T follicular helper cell (primary cell): ENCODE measurements at places on chromosomes 6 and 20.

- no peak for DNase-seq
Measured at GRCh38 chr6:170461111-170461510, 92.0 kb downstream of the PSMB1 start.

GRCh38 chr20:2153326-2153725 lies 51.7 kb downstream of the STK35 start:
- DNase-seq, result no peak

DNA sequence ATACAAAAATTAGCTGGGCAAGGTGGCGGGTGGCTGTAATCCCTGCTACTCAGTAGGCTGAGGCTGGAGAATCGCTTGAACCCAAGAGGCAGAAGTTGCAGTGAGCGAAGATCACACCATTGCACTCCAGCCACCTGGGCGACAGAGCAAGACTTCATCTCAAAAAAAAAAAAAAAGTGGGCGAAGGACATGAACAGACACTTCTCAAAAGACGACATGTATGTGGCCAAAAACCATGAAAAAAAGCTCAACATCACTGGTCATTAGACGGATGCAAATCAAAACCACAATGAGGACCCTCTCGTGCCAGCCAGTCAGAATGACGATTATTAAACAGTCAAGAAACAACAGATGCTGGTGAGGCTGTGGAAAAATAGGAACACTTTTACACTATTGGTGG lies 344.9 kb upstream of the JARID2 start:
- DNase-seq, result no peak

DNA sequence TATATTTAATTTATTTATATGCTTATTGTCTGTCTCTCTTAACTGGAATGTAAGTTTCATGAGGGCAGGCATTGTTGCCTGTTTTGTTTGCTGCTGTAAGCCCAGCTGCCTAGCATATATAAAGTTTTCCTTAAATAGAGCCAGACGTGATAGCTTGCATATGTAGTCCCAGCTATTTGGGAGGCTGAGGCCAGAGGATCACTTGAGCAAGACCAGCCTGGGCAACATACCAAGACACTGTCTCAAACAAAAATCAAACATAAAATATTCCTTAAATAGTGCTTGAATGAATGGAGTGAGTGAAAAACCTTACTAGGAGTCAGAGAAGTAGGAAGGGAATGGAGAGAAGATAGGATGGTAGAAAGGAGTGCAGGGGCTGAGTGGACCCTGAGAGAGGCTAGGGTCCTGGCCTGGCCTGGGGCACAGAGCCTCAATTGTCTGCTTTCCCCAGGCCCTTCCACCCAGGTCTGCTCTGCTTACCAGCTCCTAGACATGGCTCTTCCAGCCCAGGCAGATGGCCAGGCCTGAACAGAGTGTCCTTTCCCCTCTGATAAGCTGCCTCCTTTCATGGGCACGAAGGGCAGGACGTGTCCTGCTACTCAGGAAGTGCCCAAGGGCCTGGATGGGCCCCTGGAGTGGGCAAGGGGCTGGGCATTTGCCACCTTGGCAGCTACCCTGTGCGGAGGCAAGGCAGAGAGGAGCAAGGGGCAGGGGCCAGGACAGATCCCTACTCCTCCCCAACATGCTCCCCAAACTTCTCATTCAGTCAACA lies 17.7 kb upstream of the BAK1 start:
- no peak for DNase-seq

DNA sequence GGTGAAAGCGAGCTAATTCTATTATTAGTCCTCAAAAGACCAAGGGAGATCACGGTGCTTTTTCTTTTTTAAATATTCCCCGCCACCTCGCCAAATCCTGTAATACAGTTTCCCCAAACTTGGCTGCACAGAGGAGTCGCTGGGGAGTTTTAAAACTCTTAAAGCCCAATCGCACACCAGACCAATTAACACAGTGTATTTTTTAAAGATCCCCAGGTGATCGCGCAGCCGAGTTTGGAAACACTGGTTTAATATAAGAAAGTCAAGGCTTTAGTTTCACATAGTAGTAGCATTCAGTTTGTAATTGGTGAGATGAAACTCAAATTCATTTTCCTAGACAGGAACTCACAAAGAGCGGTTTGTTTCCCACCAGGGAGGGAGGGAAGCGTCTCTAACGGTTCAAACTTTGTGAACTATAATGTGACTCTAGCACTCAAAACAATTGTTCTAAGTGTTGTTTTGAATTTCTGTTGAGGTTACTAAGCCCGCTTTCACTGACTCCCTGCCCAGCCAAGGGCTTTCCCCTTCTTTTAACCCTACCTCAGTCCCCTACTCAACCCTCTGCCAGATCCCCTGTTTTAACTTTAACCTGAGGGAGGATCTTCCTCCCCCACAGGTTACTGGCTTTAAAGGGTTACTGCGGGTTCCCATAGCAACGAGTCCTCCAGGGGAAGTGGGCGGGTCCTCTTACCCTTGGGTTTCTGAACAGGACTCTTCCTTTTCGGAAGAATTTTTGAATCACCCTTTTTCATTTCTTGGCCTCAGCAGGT lies 25.7 kb upstream of the BTBD3 start:
- no peak for DNase-seq

DNA sequence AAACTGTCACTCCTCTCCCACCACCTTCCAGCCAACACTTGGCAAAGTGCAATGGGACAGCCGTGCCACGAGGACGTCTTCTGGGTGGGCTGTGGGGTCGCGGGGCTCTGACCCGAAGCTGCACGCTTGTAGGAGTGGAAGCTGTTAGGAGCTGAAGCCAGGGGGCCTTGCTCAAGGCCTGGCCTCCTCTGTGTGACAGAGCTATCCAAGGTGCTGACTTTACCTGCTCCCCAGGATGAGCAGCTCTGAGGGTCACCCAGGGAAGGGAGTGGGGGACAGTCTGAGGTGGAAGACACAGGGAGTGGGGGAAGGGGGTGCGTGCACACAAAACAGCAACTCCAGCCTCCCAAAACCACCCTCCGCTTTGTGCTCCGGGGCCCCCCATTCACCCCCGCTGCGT lies 17.5 kb upstream of the CHRNA4 start:
- DNase-seq, result no peak

- DNase-seq, result no peak
Measured at GRCh38 chr20:32124916-32125454, 15.5 kb downstream of the TM9SF4 start.

- DNase-seq, result no peak
Measured at GRCh38 chr6:55433446-55434130, 106.3 kb downstream of the GFRAL start.

- no peak for DNase-seq
Measured at GRCh38 chr6:21201187-21201586, 392.4 kb upstream of the SOX4 start.

DNA sequence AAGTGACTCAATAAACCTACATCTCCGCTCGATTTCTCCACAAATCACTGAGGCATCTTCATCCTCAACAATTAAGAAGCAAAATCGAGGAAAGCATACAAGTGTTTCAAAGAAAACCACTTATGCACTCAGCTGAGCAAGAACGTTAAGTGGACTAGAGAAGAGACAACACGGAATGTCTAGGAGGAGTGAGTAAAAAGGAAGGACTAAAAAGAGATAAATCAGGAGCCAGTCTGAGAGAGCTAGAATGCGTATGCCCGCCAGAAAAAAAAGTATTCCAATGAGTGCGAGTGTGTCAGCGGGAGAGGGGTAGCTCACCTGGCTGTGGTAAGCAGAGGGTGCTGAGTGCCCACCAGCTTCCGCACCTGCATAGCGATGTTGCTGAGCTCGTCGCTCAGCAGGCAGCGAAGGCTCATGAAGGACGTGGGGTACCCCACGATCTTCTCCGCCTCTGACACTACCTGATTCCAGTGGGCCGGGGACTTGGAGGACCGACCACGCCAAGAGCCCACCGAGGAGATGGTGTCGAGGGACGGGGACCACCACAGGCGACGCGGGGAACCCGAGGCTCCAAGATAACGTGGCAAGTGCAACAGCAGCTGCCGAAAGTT lies 587 bp downstream of the PDSS2 start:
- peak; percentile 1 for DNase-seq

- no peak for DNase-seq
Measured at GRCh38 chr6:66772800-66773199, 1065.8 kb upstream of the EYS start.

GRCh38 chr20:48609491-48609978 lies 218.3 kb downstream of the PREX1 start:
- DNase-seq, result no peak

DNA sequence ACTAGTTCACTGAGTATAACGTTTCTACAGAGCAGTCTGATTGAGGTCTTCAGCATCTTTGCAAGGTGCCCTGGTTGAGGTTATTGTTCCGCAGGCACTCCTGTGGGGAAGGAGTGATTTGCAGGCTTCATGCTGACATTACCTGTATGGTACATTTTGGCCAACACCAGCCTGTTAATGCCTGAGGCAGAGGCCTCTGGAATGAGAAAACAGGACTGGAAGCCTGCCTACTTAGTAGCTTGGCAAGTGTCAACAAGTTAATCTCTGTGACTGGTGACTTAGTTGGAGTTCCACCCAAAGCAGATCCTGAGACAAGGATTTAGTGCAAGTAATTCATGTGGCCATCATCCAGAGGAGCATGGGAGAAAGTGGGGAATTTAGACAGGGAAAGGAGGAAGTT lies 24.6 kb downstream of the MAS1 start:
- no peak for DNase-seq

GRCh38 chr6:12097791-12098190 lies 85.7 kb downstream of the HIVEP1 start:
- no peak for DNase-seq

DNA sequence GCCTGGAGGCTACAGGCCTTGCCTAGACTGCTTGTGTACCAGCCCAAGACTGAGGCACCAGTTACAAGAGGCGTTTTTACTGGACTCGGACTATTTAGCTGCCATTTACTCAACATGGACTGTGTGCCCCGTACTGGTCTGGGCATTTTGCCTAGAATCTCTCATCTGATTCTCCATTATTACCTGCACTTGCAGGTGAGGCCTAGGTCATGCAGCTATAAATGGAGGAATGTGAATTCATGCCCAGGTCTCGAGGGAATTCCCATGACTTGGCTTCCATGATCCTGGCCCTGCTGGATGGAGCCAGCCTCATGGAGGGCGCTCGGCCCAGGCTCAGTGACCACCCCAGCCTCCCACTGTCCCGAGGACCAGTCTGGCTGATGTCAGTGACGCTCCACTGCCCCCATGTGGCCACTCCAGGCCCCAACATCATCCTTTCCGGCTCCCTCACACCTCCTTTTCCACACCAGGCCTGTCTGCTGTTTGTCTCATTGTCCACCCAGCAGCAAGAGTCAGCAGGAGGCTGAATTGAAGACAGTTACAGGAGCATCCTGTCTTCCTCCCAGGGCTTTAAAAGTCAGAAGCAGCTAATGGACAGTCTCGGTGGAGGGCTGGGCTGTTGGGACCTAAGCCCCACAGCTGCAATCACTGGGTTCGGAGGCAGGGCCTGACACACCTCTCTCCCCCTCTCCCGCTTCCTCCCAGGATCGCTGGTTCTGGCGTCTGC lies 8.7 kb downstream of the MMP24OS start:
- no peak for DNase-seq

DNA sequence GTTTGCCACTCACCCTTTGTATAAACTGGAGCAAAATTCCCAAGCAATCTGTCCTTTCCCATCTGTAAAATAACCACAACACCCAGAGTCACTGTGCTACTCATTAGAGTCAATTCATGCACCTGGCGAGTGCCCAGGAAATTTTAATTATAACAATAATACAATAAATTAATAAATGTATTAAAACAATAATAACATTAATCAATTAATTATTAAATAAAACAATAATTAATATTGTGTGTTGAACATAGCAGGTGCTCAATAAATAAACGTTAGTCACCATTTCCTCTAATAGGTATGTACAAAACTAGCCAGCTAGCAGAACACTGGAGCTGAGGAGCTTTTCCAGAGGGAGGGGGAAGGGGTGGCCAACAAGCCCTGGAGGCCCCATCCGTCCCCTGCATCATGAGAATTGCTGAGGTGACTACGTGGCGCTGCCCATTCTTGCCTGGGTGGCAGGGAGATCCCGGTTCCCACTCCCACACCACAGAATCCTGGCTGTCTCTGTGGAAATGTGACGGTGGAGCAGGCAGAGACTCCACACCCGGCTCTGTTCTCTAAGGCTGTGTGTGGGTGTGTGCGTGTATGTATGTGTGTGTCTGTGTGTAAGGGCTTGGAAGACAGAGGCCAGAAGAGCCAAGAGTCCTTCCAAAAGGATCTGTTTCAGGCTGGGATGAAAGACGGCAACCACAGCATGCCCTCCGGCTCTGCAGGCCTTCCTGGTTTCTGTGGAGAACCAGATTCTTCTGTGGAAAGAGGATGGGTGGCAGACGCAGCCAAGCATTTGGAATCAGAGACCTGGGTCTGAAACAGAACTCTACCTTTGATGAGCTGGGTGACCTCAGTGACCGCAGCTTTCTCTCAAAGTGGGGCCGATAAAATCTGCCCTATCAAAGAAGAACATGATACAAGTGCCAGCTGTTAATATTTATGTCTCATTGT lies 18.8 kb upstream of the EZR start:
- no peak for DNase-seq

DNA sequence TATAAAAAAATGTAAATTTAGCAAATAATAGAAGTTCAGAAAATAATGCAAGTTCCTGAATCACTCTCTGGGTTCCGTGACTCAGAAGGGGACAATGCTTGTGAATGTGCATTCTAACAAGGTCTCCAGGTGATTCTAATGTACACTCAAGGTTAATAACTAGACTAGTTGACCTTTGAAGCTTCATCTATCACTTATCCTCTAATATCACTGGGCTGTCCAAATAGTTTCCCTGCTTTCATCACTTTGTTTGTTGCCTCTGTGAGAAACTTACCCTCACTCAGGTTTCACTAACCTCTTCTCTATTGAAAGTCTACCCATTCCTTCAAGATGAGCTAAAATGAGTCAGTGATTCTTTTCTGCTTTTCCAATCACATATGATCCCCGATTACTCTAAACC lies 189.0 kb downstream of the BTBD9 start:
- no peak for DNase-seq

- DNase-seq, result no peak
Measured at GRCh38 chr6:166774770-166775169, 147.7 kb upstream of the RPS6KA2 start.

DNA sequence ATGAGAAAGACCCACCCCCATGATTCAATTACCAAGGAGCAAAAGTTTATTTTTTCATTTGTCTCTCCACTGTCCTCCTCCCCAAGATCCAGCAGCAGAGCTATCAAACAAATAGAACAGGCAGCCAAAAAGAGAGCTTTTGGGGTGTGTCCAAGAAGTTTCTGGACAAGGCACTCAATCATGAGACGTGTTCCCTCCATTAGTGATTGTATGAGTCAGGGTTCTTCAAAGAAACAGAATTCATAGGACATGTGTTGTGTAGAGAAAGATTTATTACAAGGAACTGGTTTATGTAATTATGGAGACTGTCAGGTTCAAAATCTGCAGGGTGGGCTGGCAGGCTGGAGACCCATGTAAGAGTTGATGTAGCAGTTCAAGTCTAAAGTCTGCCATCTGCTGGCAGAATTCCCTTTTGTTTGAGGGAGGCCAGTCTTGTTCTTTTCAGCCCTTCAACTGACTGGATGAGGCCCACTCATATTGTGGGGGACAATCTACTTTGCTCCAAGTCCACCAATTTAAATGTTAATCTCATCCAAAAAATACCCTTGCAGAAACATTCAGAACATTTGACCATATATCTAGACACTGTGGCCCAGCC lies 248.1 kb upstream of the OPRM1 start:
- DNase-seq, result no peak

GRCh38 chr6:44914141-44914540 lies 414.0 kb upstream of the RUNX2 start:
- DNase-seq, result no peak
